ENCODE measurements at places on chromosomes 1 and 21. TPM values are rescaled to one million over a fixed set of nuclear protein-coding genes. Genes with fewer than 3 reads are reported as not detected.

Gene ERG
- total RNA-seq = 26.9 TPM

Gene FAM76A
- 12.9 TPM for total RNA-seq

Gene FCAMR
- not detected for total RNA-seq

Gene TPR
- 97.8 TPM for total RNA-seq

Gene UBXN11
- total RNA-seq = 3.8 TPM

Gene PPCS
- total RNA-seq = 26.3 TPM

Gene ATAD3C
- 0.40 TPM for total RNA-seq

Gene HPDL
- 0.86 TPM for total RNA-seq

Gene INTS11
- 50.6 TPM for total RNA-seq
